ENCODE measurements at places on chromosomes 11 and 22. TPM values are rescaled to one million over a fixed set of nuclear protein-coding genes. Genes with fewer than 3 reads are reported as not detected.

The OR52J3 gene
- total RNA-seq: not detected

GRCh38 chr22:37749831-37750595, 53.2 kb downstream of the TRIOBP start:
- no peak for DNase-seq

The RBFOX2 gene
- total RNA-seq: 141 TPM

The SDHD gene
- total RNA-seq: 312 TPM

DNA sequence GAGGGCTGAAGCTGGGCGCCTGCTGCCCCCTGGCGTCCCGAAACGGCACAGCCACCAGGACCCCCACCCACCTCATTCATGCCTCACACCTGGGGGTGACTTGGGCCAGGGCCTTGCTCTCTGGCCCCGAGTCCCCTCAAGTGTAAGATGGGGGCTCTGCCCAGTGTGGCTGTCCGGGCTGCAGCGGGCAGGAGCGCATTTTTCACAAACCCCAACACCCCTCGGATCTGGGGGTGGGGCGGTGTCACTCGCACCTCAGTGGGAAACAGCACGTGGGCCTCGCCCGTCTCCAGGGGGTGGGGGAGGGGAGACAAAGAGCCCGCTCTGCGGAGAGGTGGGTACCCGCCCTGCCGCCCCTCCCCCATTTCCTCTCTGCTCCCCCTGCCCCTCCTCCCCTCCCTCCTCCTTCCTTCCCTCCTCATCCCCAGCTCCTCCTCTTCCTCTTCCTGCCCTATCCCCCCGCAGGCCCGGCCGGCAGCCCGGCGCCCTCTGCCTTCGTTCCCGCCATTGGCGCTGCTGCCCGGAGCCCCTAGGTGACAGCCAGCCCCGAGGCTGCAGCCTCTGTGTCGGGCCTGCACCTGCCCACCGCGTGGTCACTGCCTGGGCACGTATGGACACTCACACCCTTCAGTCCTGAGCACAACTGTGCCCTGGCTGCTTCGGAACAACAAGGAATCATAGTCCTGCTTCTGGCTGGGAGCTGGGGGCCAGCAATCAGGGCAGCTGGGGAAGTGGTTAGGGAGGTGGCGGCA, 6.8 kb upstream of the CDKN1C start:
- DNase-seq: peak; percentile 83

Data from mucosa of descending colon (tissue), 3 donors.